ENCODE measurements at places on chromosomes 5 and 9.
A peak's percentile ranks its signal among the peaks of the same experiment; 100 is the strongest.

GRCh38 chr5:58075907-58076306, 384.0 kb downstream of the PLK2 start:
- no peak for DNase-seq

GRCh38 chr5:40665635-40666298, 13.9 kb upstream of the PTGER4 start:
- DNase-seq, result no peak

- DNase-seq, result no peak
Observed at GRCh38 chr5:146669656-146670055, 153.7 kb upstream of the GPR151 start.

- no peak for DNase-seq
Observed at GRCh38 chr9:116471093-116471906, 215.8 kb upstream of the TRIM32 start.

DNA sequence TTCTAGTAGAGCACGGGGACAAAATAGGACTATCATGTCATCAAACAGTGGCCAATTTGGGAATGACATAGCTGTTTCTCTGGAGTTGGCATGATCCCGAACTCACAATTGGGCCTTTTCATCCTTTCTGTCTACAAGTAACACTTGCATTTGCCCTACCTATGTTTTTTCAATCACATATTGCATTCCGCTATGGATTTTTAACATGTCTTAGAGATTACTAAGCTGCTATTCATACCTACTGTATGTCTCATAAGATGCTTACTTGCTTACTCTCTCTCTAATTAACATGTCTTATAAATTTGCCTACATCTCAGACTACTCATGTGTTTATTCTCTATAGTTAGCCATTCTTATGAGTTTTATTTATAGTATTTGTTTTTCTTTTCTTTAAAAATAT, 341.2 kb upstream of the CTNND2 start:
- DNase-seq, result no peak

DNA sequence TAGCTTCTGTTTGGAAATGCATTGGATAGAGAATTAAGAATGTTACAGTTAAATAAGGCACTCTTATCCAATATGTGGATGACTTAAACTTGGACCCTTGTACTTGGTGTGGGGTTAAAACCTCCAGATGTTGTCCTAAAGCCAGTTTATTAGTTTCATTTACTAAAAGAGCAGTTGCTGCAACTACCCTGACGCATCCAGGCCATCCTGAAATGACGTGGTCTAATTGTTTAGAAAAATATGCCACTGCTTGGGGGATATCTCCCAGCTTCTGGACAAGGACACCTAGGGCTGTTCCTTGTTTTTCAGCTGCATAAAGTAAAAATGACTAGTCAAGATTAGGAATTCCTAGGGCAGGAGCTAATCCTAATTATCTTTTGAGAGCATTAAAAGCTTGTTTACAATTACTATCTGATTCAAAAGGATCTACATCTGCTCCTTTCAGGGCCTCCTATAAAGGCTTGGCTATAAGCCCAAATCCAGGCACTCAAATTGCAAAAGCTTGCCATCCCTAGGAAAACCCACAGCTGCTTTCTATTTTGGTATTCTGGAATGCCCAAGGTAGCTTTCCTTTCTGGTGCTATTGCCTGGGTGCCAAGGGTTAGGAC, 45.7 kb upstream of the SLCO4C1 start:
- no peak for DNase-seq

- DNase-seq, result peak; percentile 32
Observed at GRCh38 chr5:40904205-40904993, 4.9 kb upstream of the C7 start.

DNA sequence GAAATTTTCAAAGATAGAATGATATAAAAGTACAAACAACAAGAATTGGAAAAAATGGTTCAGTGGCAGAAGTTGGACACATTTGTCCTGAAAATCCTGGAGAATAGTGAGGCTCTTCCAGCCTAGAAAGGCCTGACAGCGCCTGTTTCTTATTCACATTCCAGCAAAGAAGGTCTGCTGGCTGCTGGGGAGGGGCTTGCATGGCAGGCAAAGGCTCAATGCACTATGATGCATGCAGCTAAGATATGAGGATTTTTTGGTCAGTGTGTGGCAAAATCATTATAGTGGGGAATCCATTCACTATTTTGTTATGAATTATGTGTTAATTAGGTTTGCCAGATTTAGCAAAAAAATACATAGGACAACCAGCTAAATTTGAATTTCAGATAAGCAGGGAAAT, 243.9 kb upstream of the SLC30A5 start:
- DNase-seq, result no peak

- peak; percentile 18 for DNase-seq
Observed at GRCh38 chr9:110143950-110144545, 63.9 kb downstream of the C9orf152 start.

DNA sequence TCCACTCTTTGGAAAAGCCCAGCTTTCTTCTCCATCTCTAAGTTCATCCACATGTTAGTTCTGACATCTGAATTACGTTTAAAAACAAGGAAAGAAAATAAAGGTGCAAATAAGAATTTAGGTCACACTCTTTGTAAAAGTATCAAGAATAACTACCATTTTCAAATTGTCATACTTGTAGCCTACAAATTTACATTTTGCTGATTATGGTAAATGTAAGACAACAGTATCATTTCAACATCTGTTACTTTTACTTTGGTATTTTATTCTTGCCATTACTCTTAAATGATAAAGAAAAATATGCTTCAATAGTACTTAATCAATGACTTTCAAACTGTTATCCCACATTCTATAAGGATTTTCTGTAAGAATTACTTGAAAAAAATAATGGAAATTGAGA, 9.8 kb upstream of the PURA start:
- no peak for DNase-seq

- no peak for DNase-seq
Observed at GRCh38 chr9:126365780-126366179, 39.2 kb downstream of the MVB12B start.

DNA sequence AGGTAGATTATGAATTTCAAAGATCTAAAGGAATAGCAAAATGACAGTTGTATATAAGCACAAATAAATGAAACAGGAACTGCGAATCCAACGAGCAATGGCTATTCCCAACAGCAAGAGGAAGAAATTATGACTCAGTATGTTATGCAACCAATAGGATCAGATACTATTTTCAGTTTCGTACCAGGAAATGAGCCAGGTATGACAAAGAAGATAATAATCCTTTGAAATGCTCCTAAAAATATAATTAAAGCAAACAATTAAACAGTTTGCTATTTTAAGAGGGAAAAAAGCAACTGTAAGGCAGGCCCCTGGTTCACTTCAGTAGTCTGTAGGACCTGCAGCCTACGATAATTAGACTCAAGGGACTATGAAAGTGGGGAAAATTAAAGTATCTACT, 58.9 kb downstream of the AUH start:
- no peak for DNase-seq

DNA sequence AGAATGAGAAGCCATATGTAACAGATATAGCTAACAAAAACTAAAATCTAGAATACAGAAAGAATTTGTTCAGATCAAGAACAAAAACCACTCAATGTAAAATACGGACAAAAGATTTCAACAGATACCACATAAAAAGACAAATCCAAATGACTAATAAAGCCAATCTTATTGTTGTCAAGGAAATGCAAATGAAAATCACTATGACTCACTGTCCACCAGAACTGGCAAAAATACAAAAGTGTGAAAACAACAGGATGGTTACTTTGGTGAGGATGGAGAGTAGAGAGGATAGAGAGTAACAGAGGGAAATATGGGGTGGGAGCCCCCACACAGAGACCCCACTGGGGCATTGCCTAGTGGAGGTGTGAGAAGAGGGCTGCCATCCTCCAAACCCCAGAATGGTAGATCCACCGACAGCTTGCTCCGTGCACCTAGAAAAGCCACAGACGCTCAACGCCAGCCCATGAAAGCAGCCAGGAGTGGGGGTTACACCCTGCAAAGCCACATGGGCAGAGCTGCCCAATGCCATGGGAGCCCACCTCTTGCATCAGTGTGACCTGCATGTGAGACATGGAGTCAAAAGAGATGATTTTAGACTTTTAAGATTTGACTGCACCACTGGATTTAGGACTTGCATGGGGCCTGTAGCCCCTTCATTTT, 15.2 kb upstream of the RHOBTB3 start:
- no peak for DNase-seq

GRCh38 chr5:60334281-60334713, 365.7 kb downstream of the DEPDC1B start:
- DNase-seq, result no peak

DNA sequence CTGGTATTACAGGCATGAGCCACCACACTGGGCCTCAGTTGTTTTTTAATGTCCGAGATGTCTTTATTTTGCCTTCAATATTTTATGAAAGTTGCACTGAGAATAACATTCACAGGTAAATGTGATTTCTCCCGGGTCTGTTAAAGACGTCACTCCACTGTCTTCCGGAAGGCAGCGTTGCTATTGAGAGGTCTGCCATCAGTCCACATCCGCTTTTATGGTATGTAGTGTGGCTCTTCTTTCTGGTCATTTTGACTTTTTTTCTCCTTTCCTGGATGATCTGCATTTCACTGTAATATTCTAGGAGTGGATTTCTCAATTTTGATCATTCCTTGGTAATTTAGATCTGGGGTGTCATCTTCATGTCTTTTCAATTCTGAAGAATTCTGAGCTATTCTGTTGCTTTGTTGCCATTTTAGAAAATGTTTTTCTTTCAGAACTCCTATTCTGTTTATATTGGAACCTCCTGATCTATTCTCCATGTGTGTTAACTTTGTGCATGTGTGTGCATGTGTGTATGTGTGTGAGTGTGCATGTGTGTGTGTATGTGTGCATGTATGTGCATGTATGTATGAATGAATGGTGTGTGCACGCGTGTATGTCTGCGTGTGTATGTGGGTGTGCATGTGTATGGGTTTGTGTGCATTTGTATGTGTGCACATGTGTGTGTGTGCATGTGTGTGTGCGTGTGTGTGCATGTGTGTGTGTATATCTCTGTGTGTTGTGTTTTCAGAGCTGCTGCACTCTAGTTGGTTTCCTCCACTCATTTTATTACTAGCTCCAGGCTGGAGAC, 1.9 kb upstream of the LCN1 start:
- no peak for DNase-seq

GRCh38 chr5:119340597-119341218, 15.1 kb upstream of the TNFAIP8 start:
- DNase-seq, result no peak

GRCh38 chr9:114004221-114004716, 73.8 kb downstream of the AMBP start:
- DNase-seq, result no peak

GRCh38 chr5:1401536-1402138, 43.6 kb downstream of the SLC6A3 start:
- no peak for DNase-seq

DNA sequence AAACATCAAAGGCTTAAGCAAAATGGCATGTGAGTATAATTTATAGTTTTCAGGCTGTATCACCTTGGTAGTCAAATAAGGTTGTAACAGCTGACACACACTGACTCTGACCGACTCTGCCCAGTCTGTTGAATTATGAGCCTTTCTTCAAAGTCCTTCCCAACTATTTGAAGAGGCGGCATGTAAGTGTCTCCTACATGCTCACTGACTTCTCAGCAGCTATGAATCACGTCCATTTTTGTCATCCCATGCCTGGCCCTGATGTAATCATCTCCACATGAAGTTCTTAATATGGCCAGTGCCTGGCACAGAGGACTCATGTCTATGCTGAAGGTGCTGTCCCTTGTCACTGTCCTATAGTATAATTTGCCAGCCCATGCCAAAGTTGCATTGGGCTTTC, 5.1 kb upstream of the PTBP3 start:
- DNase-seq, result no peak

- DNase-seq, result no peak
Observed at GRCh38 chr5:145829708-145830361, 5.3 kb downstream of the PRELID2 start.

DNA sequence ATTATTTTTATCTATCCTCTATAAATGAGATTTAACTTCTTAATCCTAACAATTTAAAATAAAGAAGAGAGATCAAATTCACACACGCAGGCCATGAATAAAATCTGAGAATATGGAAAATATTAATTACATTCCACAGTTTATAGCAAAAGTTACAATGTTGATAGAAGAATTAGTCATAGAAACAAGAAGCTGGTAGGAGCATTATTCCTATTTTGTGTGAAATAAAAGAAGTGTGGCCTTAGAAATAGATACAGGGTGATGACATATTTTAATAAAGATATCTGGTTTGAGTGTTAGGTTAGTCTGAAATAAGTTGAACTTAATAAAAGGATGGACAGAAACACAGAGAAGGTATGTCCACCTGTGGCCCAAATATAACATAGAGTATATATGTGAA, 790.4 kb upstream of the NUDT12 start:
- no peak for DNase-seq

DNA sequence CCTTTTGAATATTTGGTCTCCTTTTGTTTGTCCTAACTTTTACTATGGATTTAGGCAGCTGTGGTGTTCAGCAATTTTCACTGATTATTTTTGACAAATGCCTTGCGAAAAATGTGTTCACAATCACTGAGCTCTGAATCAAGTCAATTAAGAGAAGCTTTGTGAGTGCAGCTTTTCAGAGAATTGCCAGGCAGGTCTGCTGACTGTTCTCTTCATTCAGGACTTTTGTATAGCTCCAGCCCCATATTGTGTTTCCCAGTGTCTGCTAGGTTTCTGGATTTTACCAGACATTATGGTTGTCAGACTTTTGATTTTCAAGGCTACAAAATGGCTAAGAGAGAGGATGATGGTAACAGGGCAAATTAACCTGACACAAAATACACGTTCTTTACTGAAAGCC, 1055.9 kb downstream of the CDH18 start:
- DNase-seq, result no peak

GRCh38 chr9:138052322-138052615, 174.7 kb downstream of the CACNA1B start:
- no peak for DNase-seq

DNA sequence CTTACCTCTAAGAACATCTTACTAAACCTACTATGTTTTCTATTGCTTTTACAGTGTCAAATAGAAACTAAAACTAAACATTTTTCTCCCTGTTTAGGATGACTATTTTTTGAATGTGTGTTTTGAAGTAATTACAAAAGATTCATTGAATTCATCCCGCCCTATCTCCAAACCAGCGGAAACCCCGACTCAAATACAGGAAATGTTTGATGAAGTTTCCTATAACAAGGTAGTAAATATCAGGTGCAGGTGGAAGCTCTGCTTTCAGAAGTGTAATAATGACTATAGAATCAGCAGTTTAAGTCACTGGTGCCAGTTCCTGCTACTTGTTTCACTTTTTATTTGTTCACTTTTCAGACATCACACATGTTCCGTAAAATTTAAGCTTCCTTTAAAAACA, 20.0 kb downstream of the ERAP2 start:
- no peak for DNase-seq
